Effector CD4-positive, alpha-beta T cell (primary cell): ENCODE measurements at places on chromosomes 5 and 9.

- DNase-seq, result no peak
Observed at GRCh38 chr5:142202282-142202681, 93.7 kb downstream of the NDFIP1 start.

- DNase-seq, result no peak
Observed at GRCh38 chr5:98635656-98636055, 137.8 kb upstream of the RGMB start.

DNA sequence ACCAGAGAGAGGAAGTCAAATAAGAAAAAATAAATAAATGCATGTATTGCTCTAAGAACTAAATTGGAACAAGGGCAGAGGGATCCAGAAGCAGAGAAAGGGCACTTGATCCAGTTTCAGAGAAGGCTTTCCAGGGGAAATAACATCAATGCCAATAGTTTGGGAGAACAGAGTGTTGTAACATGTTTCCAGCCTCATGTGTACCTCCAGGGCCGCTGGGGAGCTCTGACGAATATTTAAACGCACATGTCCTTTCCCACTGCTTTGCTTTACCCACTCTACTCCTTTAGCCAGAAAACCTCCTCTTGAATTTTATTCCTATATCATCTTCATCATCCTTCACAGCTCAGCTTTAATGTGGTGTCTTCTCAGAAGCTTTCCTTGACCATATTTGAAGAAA, 233.7 kb downstream of the ENC1 start:
- DNase-seq, result no peak

DNA sequence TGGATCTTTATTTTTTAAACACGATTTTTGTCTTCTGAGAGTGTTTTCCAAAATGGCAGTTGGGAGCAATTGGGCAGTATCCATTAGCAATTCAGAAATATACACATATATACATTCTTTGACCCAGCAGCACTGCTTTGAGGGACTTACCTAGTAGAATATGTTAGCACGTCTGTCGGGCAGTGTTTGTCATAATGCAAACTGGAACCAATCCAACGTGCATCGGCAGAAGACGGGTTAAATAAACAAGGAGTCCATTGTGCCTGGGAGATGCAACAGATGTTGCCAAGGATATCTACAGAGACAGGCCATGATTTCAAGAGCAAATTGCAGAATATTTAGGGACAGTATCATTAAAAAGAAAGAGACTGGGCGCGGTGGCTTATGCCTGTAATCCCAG, 107.0 kb downstream of the COL5A1 start:
- no peak for DNase-seq

GRCh38 chr5:144352732-144353317, 182.2 kb downstream of the KCTD16 start:
- no peak for DNase-seq

- no peak for DNase-seq
Observed at GRCh38 chr9:135146766-135147473, 59.5 kb downstream of the OLFM1 start.

GRCh38 chr9:81574405-81574804, 114.9 kb downstream of the TLE1 start:
- no peak for DNase-seq

DNA sequence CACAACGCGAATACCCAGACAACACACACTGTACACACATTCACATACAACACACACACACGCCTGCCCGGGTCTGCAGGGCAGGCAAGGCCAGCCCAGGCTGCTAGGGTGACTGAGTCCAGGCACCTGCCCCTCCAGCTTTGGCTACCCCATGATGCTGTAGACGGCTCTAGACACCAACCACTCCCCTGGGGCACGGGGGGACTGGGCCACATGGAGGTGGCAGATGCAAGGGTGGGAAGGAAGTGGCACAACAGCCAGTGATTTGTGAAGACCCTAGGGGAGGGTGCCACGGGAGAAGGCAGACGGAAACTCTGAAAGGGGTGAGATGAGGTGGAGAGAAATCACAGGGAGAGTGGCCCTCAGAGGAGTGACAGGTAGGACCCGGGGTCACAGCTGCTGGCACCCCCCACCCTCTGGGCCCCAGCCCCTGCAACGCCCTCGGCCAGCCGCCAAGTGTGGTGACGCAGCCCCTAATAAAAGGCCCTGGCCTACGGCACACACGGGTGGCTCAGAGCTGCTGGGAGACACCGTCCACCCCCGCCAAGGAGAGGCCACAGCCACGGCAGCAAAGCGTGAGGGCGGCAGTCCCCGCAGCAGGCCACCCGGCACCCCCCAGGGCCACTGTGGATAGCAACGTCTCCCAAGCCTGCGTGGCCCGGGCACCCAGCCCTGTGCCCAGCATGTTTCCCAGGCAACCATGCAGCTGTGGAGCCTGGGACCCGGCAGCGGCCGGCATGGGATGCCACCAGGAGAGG, 6.6 kb upstream of the CCDC187 start:
- DNase-seq, result no peak

GRCh38 chr9:109966643-109967368, 186.8 kb downstream of the PALM2AKAP2 start:
- no peak for DNase-seq
